ENCODE measurements at places on chromosomes 2 and 18. TPM values are rescaled to one million over a fixed set of nuclear protein-coding genes. Genes with fewer than 3 reads are reported as not detected.

The RRM2 gene
- 9.3 TPM for total RNA-seq

GRCh38 chr2:207260947-207261346, 95.2 kb upstream of the KLF7 start:
- DNase-seq, result no peak
- H3K27me3 ChIP-seq, result peaks cover 2% of the 10 kb centered on the region
- H3K27ac ChIP-seq, result no peak overlapping the region
- no peaks in the 10 kb centered on the region for H3K36me3 ChIP-seq
- H3K4me1 ChIP-seq, result peaks cover 4% of the 10 kb centered on the region
- H3K4me3 ChIP-seq, result no peak overlapping the region

- no peak overlapping the region for H3K4me3 ChIP-seq
- H3K27me3 ChIP-seq, result no peaks in the 10 kb centered on the region
- no peak for DNase-seq
Observed at GRCh38 chr18:40371673-40372072, 1583.4 kb upstream of the PIK3C3 start.

The WIPF1 gene
- total RNA-seq, result 293 TPM

- H3K27ac ChIP-seq, result no peak overlapping the region
- no peaks in the 10 kb centered on the region for H3K4me1 ChIP-seq
- no peak overlapping the region for H3K4me3 ChIP-seq
- peaks cover 12% of the 10 kb centered on the region for H3K36me3 ChIP-seq
Observed at GRCh38 chr2:131724019-131724418, 196.3 kb downstream of the CCDC74A start.

DNA sequence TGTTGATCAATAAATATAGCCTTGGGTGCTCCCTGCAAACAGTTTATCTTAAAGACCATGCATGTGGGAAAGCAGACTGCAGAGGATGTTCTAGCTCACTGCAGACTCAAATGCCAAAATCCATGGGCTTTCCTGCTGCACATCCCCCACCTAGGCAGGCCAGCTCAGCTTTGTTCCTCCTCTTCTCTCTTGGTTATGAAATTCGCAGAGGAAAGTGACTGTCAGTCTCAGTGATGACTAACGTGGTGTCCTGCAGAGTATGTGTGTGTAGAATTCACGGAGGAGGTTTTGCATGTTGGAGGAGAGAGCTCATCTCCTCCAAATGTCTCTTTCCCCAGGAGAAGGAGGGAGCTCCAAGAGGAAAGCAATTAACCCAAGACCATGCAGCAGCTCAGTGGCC, 21.4 kb upstream of the KCNS3 start:
- no peak for DNase-seq
- H3K4me1 ChIP-seq, result no peaks in the 10 kb centered on the region
- no peak overlapping the region for H3K4me3 ChIP-seq

GRCh38 chr2:80361904-80362303, 57.4 kb upstream of the LRRTM1 start:
- no peaks in the 10 kb centered on the region for H3K4me1 ChIP-seq
- no peak overlapping the region for H3K4me3 ChIP-seq
- no peaks in the 10 kb centered on the region for H3K36me3 ChIP-seq

DNA sequence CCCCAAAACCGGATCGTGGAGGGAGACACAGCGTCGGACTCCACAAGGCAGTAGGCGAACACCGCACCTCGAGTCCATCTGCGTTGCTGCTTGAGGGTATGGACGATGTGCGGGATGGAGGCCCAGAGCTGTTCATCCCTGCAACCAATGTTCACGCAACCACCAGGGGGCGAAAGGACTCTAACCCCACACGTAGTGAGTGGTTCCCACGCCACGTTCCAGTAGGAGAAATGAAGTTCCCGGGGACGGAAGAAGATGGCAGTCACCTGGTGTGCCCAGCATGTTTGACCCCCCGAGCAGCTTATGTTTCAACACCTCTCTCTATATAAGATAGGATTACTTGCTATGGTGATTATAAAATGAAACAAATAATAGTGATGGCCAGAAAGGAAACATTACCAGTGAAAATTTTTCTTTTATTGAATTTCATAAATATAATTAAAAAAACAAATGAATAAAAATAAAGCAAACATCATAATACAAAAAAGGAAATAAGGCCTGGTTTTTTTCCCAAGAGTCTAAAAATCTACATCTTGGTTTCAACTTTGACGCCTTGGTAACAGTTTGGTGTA, 184.3 kb downstream of the SH3BP4 start:
- peaks cover 2% of the 10 kb centered on the region for H3K4me1 ChIP-seq
- no peak overlapping the region for H3K27ac ChIP-seq
- no peak for DNase-seq
- H3K36me3 ChIP-seq, result no peaks in the 10 kb centered on the region
- H3K27me3 ChIP-seq, result peaks cover 38% of the 10 kb centered on the region

DNA sequence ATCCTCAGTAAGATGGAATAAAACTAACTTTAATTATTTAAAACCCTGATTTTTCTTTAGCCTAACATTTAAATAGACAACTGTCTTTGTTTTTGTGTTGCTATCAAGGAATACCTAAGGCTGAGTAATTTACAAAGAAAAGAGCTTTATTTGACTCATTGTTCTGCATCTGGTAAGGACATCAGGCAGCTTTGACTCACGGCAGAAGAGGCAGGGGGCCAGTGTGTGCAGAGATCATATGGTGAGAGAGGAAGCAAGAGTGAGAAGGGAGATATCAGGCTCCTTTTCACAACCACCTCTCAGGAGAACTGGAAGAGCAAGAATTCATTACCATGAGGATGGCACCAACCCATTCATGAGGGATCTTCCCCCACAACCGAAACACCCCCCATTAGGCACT, 64.6 kb upstream of the TFPI start:
- H3K27me3 ChIP-seq, result no peaks in the 10 kb centered on the region
- no peak overlapping the region for H3K4me3 ChIP-seq
- H3K27ac ChIP-seq, result no peak overlapping the region
- H3K36me3 ChIP-seq, result no peaks in the 10 kb centered on the region

DNA sequence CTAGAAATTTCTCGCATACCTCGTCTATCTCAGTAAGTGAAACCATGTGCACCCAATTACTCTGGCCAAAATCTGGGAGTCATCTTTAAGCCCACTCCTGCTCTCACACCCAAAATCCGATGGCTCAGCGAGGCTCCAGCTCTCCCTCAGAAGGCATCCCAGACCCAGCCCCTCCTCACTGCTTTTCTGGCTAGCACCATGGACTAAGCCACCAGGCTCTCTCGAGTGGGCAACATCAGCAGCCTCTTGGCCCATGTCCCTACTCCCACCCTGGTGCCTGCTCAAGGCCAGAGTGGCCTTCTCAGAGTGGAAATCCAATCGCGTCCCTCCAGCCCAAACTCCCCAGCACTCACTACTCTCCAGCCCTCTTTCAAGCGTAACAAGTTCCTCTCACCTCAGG, 27.2 kb downstream of the TNS1 start:
- no peaks in the 10 kb centered on the region for H3K36me3 ChIP-seq
- no peak for DNase-seq
- no peak overlapping the region for H3K27ac ChIP-seq

DNA sequence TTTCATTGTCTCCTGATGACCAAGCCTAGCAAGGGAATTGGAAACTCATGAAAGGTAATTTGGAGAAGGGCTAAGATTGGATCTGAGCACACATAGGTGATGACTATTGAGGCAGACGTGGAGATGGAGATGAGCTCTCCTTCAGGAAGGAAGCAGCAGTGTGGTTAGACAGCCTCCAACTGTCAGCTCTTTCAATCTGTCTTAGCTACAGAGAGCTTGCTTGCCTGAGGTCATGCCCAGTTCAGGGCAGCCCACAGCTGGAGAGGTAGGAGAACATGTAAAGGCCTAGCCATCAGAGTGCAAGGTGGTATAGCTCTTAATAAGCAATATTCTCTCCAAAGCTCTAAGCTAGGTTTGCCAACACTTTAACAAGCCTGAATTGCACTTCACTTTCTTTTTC, 79.2 kb downstream of the THSD7B start:
- no peak for DNase-seq
- H3K27ac ChIP-seq, result no peak overlapping the region
- H3K4me1 ChIP-seq, result no peaks in the 10 kb centered on the region

The EFR3B gene
- 0.07 TPM for total RNA-seq

- H3K36me3 ChIP-seq, result peaks cover 68% of the 10 kb centered on the region
- peak overlapping the region; percentile 70 for H3K27ac ChIP-seq
- H3K4me3 ChIP-seq, result no peak overlapping the region
- no peak for DNase-seq
- peaks cover 72% of the 10 kb centered on the region for H3K4me1 ChIP-seq
Observed at GRCh38 chr2:105876191-105876590, 131.5 kb downstream of the NCK2 start.

DNA sequence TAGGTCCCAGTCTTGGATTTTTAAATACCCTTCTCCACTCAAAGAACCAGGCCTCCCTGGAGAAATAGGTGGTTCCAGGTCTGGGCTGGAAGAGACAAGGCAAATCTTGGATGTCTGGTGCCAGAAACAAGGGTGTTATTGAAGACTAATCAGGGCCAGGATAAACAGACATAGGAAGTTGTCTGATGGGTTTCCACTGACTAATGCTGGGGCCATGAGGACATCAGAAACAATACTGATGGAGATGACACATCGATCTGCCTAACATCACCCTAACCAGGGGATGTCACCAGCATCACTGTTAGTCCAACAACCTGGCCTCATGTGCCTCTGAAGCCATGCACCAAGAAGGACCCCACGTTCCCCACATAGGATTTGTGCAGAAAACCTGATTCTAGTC, 42.5 kb upstream of the GLI2 start:
- no peak overlapping the region for H3K4me3 ChIP-seq
- DNase-seq, result no peak
- H3K36me3 ChIP-seq, result no peaks in the 10 kb centered on the region
- H3K27me3 ChIP-seq, result peaks cover 37% of the 10 kb centered on the region
- no peak overlapping the region for H3K27ac ChIP-seq
- peaks cover 2% of the 10 kb centered on the region for H3K4me1 ChIP-seq

- H3K27me3 ChIP-seq, result peaks cover 8% of the 10 kb centered on the region
- peaks cover under 1% of the 10 kb centered on the region for H3K4me1 ChIP-seq
- DNase-seq, result peak; percentile 12
- no peaks in the 10 kb centered on the region for H3K36me3 ChIP-seq
- no peak overlapping the region for H3K4me3 ChIP-seq
Observed at GRCh38 chr18:48827291-48828193, 123.2 kb downstream of the SMAD7 start.

DNA sequence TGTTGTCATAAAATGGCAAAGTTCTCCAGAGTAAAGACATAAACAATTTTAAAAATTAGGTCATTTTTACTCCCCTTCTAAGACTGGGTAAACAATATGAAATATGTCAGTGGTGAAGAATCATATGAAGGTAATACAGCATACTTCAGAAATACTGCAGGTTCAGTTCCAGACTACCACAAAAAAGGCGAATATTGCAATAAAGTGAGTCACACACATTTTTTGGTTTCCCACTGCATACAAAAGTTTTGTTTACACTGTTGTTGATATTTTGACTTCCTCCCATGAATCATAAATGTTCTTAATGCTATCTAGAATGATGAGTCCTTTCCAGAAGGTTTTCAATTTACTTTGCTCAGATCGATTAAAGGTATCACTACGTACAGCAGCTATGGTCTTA, 73.5 kb downstream of the SMC6 start:
- no peak for DNase-seq
- no peaks in the 10 kb centered on the region for H3K27me3 ChIP-seq
- no peak overlapping the region for H3K27ac ChIP-seq
- no peak overlapping the region for H3K4me3 ChIP-seq
- H3K36me3 ChIP-seq, result peaks cover 93% of the 10 kb centered on the region

The AGXT gene
- total RNA-seq, result not detected

- no peak overlapping the region for H3K27ac ChIP-seq
- H3K4me3 ChIP-seq, result no peak overlapping the region
- H3K4me1 ChIP-seq, result peaks cover 43% of the 10 kb centered on the region
- no peaks in the 10 kb centered on the region for H3K27me3 ChIP-seq
- no peaks in the 10 kb centered on the region for H3K36me3 ChIP-seq
Observed at GRCh38 chr2:152462779-152463178, 127.8 kb downstream of the FMNL2 start.

The STPG4 gene
- 1.0 TPM for total RNA-seq

DNA sequence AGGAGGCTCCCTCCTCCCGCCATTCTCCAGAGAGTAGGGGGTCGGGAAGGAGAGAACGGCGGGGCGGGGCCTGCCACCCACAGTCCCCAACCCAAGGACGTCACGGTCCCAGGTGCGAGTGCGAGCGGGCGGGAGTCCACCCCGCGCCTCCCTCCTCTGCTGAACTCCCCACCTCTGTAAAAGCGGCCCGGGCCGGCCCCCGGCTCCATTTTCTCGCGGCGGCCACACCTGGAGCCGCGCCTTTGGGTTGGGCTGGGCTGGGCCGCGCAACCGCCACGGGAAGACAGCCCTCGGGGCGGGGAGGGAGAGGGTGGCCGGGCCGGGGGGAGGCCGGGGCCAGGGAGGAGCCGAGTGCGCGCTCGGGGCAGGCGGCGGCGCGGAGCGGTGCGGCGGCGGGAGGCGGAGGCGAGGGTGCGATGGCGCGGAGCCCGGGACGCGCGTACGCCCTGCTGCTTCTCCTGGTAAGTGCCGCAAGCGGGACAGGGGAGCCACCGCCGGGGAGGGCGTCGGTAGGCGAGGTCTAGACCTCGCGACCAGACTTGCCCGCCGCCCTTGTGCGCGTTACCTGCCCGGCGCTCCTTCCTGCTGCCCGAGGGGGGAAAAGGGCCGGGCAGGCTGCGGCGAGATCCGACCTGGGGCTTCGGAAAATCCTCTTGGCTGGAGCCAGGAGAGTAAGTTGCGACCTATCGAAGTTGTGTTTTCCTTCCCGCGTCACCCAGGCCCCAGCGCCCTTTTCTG, at the start of gene DSG2:
Gene DSG2, plus strand, starts transcription at position 342 of the 738 bp plus-strand sequence. Its CDS starts 75 bp downstream, at position 417.
- peak within 1 kb of the TSS; percentile 72 for H3K4me3 ChIP-seq
- no peak within 1 kb of the TSS for H3K27ac ChIP-seq
- H3K27me3 ChIP-seq, result peaks cover 46% of the 10 kb centered on the region
- H3K36me3 ChIP-seq, result no peaks in the 10 kb centered on the region

GRCh38 chr2:3505771-3506170, 13.6 kb downstream of the ADI1 start:
- H3K4me1 ChIP-seq, result no peaks in the 10 kb centered on the region
- no peaks in the 10 kb centered on the region for H3K27me3 ChIP-seq
- H3K4me3 ChIP-seq, result no peak overlapping the region
- H3K27ac ChIP-seq, result no peak overlapping the region
- no peak for DNase-seq

DNA sequence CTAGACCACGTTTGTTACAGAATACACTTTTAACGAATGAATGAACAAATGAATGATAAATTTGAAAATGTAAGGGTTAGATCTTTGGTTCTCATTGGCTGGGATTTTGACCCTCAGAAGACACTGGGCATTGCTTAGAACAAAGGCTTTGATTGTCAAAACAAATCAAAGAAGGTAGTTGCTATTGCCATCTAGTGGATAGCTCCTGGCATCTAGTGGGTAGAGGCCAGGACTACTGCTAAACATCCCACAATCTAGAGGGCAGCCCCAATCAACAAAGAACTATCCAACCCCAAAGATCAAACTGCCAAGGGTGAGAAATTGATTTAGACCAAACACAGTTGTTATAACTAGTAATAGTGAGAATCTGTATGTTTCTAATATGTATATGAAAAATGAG, 552.3 kb downstream of the KCNJ3 start:
- no peaks in the 10 kb centered on the region for H3K36me3 ChIP-seq
- H3K27ac ChIP-seq, result no peak overlapping the region
- H3K4me1 ChIP-seq, result no peaks in the 10 kb centered on the region
- no peaks in the 10 kb centered on the region for H3K27me3 ChIP-seq
- no peak for DNase-seq

GRCh38 chr2:81650048-81650971, 1345.8 kb upstream of the LRRTM1 start:
- H3K27ac ChIP-seq, result no peak overlapping the region
- H3K4me1 ChIP-seq, result no peaks in the 10 kb centered on the region
- no peak overlapping the region for H3K4me3 ChIP-seq
- no peak for DNase-seq
- no peaks in the 10 kb centered on the region for H3K27me3 ChIP-seq
- H3K36me3 ChIP-seq, result no peaks in the 10 kb centered on the region
